ENCODE measurements at places on chromosomes 7 and 10. TPM values are rescaled to one million over a fixed set of nuclear protein-coding genes. Genes with fewer than 3 reads are reported as not detected.

The ABCB4 gene
- total RNA-seq: 0.24 TPM

The SAMD8 gene
- total RNA-seq: 10.1 TPM

The GDF10 gene
- 12.6 TPM for total RNA-seq

- H3K36me3 ChIP-seq: no peaks in the 10 kb centered on the region
- H3K27ac ChIP-seq: no peak overlapping the region
- no peak for DNase-seq
- H3K27me3 ChIP-seq: no peaks in the 10 kb centered on the region
- no peaks in the 10 kb centered on the region for H3K4me1 ChIP-seq
- no peak overlapping the region for H3K4me3 ChIP-seq
Observed at GRCh38 chr7:93720106-93720505, 145.6 kb upstream of the CALCR start.

DNA sequence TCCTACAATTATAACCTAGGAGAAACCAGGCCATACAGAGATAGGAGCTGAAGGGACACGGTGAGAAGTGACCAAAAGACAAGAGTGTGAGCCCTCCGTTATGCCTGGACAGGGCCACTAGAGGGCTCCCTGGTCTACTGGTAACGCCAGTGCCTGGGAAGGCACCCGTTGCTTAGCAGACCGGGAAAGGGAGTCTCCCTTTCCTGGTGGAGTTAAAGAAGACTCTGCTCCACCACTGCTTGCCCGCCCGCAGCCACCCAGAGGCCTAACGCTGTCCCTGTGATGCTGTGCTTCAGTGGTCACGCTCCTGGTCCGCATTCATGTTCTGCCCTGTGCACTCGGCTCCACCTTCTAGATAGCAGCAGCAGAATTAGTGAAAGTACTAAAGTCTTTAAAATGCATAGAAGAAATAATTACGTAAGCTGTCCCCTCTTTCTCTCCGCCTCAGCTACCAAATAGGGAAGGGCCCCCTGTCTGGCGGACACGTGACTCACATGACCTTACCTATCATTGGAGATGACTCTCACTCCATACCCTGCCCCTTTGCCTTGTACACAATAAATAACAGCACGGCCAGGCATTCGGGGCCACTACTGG lies 34.8 kb downstream of the GRID2IP start:
- H3K27ac ChIP-seq: no peak overlapping the region
- DNase-seq: peak; percentile 81
- H3K4me3 ChIP-seq: no peak overlapping the region
- H3K4me1 ChIP-seq: no peaks in the 10 kb centered on the region
- no peaks in the 10 kb centered on the region for H3K27me3 ChIP-seq
